ENCODE measurements at places on chromosomes 16 and 17.

DNA sequence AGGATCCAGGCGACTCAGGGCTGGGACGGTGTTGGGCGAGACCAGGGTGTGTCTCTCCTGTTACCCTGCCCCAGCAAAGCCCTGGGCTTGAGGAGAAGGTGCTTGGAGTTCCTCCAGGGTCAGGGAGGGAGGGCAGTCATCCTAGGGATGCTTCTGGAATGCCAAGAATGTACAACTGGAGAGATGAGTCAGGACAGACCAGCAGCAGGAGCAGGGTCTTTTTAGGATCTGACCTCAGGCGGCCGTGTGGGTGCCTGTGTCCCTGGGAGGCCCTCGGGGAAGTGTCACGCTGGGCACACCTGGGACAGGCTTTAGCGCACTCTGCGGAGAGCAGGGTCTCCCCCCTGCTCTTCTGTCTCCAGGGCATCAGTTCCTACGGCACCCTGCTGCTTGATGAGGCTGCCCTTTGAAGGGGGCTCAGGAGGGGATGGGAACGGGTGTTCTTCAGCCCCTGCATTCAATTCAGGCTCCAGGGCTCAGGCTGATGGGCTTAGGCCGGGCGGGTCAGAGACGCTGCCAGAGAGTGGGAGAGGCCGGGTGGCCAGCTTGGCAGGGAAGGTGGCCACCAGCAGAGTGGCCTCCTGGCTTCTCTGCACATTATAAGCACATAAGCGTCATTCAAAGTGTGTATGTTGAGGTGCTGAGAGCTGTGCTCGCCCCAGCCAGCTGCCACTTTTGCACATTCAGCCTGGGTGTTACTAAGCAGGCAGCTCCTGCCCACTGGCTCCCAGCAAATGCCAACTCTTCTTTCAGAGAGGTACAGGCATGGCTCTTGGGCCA is 8.4 kb upstream of the MTSS2 start:
- peak; percentile 74 for DNase-seq

GRCh38 chr17:34367486-34368195 is 4.6 kb upstream of the CCL1 start:
- DNase-seq, result no peak

GRCh38 chr16:14211856-14212543 is 140.9 kb downstream of the MRTFB start:
- DNase-seq, result no peak

DNA sequence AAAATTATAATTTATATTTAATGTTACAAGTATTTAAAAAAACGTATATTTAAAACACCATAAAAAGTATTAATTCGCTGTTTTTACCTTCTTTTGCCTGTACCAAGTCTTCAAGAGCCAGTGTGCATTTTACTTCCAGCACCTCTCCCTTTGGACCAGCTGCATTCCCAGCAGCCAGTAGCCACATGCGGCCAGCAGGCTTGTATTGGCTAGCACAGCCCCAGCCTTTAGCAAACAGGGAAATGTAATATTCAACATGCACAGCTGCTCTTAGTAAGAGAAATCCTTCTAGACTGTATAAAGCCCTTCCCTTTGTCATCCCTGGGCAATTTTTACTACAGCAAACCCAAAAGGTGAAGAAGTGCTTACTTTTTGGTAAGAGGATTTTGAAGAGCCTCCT is 6.6 kb downstream of the DHODH start:
- DNase-seq, result no peak

- DNase-seq, result no peak
Measured at GRCh38 chr16:86821895-86822294, 243.5 kb downstream of the FOXL1 start.

GRCh38 chr17:7589204-7589868 is 558 bp downstream of the SOX15 start:
- peak; percentile 93 for DNase-seq

GRCh38 chr17:40722241-40722640 is 18.7 kb upstream of the KRT24 start:
- DNase-seq, result no peak

- DNase-seq, result no peak
Measured at GRCh38 chr17:16106161-16106891, 106.7 kb downstream of the TTC19 start.

GRCh38 chr16:85316321-85316919 is 204.1 kb upstream of the CIBAR2 start:
- DNase-seq, result peak; percentile 76

DNA sequence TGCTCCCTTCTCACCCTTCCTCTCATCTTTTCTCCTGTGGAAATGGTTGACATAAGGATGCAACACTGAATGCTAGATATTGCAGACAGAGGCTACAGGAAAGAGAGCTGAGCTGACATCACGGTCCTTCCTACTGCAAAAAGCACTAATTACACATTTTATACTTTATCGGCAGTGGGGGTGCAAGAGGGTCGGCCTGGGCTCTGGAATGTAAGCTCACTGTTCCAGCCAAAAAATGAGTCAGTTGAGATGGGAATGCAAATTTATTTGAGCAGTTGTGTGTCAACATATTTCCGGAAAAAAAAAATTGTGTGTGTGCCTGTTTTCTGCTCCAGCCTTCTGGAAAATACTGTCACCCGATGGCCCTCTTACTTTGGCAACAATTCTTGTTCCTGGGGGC is 14.1 kb upstream of the MRTFB start:
- no peak for DNase-seq

- DNase-seq, result peak; percentile 87
Measured at GRCh38 chr16:84718-85406, 6.8 kb downstream of the MPG start.

DNA sequence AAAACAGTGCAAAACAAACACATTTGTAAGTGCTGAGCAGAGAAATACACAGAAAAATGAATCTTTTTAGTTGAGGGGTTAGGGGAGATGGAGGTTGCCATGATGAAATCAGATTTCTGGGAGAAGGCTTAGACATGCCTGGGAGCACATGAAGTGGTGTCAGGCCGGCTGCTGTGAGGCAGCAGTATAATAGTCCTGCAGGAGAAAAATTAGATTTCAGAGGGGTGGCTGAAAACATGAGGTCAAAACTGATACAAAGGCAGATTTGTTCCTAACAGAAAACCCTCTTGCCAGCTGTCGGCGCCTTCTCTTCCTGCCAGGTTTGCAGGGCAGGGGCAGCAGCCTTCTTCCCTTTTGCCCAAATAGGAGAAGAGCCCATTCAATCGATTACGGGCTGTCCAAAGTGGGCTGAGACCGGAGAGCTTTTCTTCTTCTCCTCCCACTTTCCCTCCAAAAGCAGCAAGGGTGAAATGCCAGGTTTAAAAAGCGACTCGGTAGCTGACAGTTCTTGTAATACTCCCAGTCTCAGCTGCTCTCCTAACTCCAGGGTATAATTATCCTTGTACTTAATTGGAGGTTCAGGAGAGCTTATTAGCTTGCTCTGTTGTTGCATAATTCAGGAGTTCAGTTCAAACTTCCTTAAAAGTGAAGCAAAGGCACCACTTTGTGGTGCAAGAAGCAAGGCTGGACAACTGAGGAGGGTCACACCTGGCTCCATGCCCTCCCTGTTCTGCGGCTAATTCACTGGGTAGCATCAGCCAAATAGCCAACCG is 80.0 kb downstream of the PCTP start:
- no peak for DNase-seq

- no peak for DNase-seq
Measured at GRCh38 chr16:2785101-2785991, 2.0 kb downstream of the PRSS33 start.

DNA sequence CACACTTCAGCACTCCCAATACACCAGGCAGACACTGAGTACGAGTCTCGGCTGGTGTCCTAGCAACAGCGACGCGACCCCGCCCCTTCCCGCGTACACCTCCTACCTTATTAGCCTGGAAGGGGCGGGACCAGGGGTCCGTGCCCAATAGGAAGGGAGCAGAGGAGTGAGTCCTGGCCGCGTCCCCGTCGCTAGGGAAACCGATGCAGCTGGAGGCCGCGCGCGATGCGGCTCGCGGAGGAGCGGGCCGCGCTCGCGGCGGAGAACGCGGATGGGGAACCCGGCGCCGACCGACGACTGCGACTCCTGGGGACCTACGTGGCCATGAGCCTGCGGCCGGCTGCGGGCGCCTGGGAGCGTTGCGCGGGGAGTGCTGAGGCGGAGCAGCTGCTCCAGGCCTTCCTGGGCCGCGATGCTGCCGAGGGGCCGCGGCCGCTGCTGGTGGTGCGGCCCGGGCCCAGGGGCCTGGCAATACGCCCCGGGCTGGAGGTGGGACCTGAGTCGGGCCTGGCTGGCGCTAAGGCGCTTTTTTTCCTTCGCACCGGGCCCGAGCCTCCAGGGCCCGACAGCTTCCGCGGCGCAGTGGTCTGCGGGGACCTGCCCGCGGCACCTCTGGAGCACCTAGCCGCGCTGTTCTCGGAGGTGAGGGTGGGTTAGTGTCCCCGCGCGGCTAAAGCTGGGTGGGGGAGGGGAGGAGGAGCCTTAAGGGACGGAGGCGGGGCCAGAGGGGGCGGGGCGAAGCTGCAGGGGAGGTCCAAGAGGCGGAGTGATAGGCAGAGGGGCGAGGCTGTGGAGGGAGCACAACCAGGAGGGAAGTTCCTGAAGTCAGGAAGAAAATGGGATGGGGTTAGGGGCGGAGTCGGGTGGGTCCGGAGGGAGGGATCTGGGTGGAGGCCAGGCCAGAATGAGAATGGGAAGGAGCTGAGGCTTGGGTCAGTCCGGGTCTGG is at the start of gene DNAH9:
Gene DNAH9 (plus strand): TSS at position 197 of the 948 bp plus-strand sequence. CDS start 29 bp downstream, at position 226.
- no peak for DNase-seq

- peak; percentile 61 for DNase-seq
Measured at GRCh38 chr17:45172541-45173286, 11.0 kb downstream of the HEXIM2 start.

- no peak for DNase-seq
Measured at GRCh38 chr17:9893411-9894012, 11.6 kb downstream of the RCVRN start.

DNA sequence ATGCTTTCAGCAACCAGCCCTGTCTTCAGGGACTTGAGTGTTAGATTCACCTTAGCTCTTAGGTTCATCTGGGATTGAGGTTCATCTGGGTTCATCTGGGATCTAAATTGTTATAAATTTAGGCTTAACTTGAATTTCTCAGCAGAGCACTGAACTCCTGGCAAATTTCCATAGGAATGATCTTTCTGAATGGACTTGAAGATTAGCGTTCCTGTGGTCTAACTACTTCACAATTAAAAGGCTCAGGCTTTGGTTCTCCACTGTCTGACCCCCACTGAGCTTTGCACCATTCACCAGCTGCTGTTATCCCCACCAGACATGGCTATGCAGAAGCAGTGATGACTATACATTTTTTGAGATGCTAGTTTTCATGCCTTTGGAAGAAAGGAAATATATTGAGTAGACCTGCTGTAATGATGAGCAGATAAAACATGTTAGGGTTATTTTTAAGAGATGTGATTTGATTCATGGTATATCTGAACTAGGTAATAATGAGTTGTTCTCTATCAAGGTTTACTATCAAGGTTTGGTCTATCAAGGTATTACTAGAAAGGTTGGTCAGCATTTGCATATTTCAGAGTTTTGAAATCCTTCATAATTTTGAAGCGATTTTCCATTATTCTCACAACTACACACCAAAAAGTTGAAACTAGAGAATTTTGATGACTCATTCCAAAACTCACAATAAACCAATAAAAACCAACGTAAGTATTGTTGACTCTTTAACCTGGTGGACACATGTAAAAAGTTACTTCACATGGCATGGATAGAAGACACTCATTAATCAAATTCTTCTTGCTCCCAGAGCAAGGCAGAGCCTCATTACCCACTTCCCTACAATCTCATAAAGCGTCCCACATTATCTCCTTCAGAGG is 71.7 kb downstream of the SNX11 start:
- DNase-seq, result no peak

DNA sequence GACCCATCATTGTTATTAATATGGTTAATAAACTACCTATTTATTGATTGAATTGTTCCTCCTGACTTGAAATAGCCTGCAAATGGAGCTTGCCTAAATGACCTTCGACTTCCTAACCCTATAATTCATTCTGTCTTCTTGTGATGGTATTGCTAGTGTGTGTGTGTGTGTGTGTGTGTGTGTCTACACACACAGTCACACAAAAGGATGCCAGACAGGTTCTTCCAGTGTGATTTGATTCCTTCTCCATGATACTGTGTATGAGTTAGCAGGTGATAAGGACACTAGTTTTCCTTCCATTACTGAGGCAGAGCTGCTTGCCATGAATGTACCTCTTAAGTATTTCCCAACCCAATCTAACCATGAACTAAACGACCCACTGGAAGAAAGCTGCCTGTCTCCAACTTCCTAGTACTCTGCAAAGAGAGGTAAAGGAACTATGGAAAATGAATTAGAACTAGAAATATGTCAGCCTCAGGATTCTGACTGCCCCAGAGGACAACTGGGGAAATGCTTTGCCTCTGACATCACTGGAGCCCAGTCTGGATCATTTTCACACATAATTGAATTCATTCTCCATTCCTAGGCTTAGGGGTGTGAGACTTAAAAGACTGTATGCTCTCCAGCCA is 3.5 kb upstream of the CDC6 start:
- DNase-seq, result peak; percentile 83

GRCh38 chr17:44320066-44320465 is 4.6 kb downstream of the SLC25A39 start:
- DNase-seq, result no peak

Measured in adipocyte (in vitro differentiated cells).